DND-41 (cell line): ENCODE measurements at places on chromosomes 6 and 20.

DNA sequence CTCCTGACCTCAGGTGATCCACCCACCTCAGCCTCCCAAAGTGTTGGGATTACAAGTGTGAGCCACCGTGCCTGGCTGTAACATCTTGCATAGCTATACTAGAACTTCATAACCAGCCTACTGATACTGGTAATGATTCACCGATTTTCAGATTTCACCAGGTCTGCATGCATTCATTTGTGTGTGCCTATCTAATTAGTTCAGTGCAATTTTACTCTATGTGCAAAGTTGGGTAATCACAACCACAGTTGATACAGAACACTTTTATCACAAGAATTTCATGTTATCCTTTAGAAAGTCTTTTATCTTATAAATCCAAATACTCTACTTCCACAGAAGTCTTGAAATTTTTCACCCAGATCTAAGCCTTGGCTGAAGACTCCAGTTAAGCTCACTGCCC, 22.2 kb downstream of the FASTKD5 start:
- no peaks in the 10 kb centered on the region for H3K36me3 ChIP-seq
- no peak overlapping the region for H3K27ac ChIP-seq
- no peaks in the 10 kb centered on the region for H3K4me1 ChIP-seq
- DNase-seq, result no peak
- H3K27me3 ChIP-seq, result no peaks in the 10 kb centered on the region

GRCh38 chr6:37987018-37987417, 167.5 kb downstream of the ZFAND3 start:
- no peaks in the 10 kb centered on the region for H3K27me3 ChIP-seq
- no peaks in the 10 kb centered on the region for H3K36me3 ChIP-seq
- no peak for DNase-seq
- H3K4me3 ChIP-seq, result no peak overlapping the region

- DNase-seq, result no peak
- H3K4me1 ChIP-seq, result no peaks in the 10 kb centered on the region
- no peaks in the 10 kb centered on the region for H3K36me3 ChIP-seq
- H3K27me3 ChIP-seq, result no peaks in the 10 kb centered on the region
- H3K4me3 ChIP-seq, result no peak overlapping the region
- no peak overlapping the region for H3K27ac ChIP-seq
Observed at GRCh38 chr6:124888581-124889371, 73.5 kb upstream of the RNF217 start.

DNA sequence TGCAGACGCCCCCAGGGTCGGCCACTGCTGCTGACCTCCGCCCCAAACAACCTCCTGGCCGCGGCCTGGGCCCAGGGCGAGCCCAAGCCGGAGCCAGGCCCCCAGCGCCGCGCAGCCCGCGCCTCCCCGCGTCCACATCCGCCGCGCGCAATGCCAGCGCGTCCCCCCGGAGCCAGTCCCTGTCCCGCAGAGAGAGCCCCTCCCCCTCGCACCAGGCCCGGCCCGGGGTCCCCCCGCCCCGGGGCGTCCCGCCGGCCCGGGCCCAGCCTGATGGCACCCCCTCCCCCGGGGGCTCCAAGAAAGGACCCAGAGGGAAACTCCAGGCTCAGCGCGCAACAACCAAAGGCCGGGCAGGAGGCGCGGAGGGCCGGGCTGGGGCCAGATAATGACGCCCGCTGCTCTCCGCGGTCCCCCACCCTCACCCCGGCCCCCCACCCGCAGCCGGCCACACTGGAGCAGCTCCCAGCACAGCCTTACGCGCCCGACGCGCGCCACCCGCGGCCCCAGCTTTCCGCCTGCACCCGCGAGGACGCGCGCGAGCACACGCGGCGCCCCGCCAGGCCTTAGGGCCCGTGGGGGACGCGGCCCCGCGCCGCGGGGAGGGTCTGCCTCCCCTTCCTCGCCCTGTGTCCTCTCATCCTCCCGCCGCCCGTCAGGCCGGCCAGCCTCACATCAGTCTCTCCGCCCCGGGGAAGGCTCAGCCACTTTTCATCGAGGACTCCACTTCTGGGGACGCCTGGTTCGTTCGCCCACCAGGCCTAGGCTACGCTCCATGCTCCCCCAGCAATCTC, 12.9 kb upstream of the SLC22A7 start:
- H3K36me3 ChIP-seq, result no peaks in the 10 kb centered on the region
- no peaks in the 10 kb centered on the region for H3K4me1 ChIP-seq
- H3K27ac ChIP-seq, result no peak overlapping the region
- peaks cover 7% of the 10 kb centered on the region for H3K27me3 ChIP-seq
- H3K4me3 ChIP-seq, result no peak overlapping the region

GRCh38 chr20:50932691-50933280, 1.5 kb upstream of the ADNP start:
- 0 out of 2 replicates have a peak overlapping the region, but pooled peaks have one; percentile 72 for H3K4me3 ChIP-seq
- DNase-seq, result no peak
- peaks cover 74% of the 10 kb centered on the region for H3K36me3 ChIP-seq
- H3K27ac ChIP-seq, result peak overlapping the region; percentile 99; the same call in 1 of the 2 replicates
- peaks cover 36% of the 10 kb centered on the region for H3K4me1 ChIP-seq

- H3K4me1 ChIP-seq, result no peaks in the 10 kb centered on the region
- H3K27me3 ChIP-seq, result peaks cover 27% of the 10 kb centered on the region
- no peak overlapping the region for H3K4me3 ChIP-seq
- no peaks in the 10 kb centered on the region for H3K36me3 ChIP-seq
- DNase-seq, result no peak
Observed at GRCh38 chr20:1934721-1935573, 39.7 kb downstream of the SIRPA start.

- H3K27me3 ChIP-seq, result no peaks in the 10 kb centered on the region
- no peak overlapping the region for H3K27ac ChIP-seq
- no peak for DNase-seq
- H3K36me3 ChIP-seq, result no peaks in the 10 kb centered on the region
- no peak overlapping the region for H3K4me3 ChIP-seq
- H3K4me1 ChIP-seq, result no peaks in the 10 kb centered on the region
Observed at GRCh38 chr20:35568645-35569044, 26.8 kb downstream of the ERGIC3 start.

DNA sequence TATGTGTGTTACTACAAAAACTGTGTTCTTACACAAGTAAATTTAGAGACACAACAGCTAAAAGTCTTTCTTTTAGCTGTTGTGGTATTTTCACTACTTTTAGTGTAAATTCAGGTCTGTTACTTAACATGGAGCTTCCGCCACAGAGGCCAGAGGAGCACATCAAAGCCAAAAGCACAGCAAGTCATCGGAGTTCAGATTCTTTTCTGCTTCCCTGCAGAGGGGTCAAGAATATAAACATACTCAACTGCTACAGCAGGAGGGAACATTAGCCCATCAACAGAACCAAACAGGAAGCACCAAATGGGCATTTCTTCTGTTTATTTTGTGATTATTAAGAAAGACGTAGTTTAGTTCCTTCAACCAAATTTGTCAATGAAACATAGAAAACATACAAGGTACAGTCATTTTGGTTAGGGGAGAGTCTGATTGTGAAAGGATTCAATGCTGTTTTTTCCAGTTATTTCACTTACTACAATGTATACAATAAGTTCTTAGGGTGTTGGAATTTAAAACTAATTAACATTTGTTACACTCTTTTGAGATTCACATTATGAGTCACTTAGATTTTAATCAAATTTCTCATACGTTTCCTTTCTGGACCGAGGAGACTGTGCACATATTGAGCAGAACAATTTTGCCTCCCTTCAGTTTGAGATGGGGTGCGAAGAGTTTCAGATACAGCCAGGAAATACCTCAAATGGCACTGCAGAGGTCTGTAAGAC, 42.8 kb upstream of the DSE start:
- no peak overlapping the region for H3K4me3 ChIP-seq
- no peaks in the 10 kb centered on the region for H3K27me3 ChIP-seq
- no peak for DNase-seq

DNA sequence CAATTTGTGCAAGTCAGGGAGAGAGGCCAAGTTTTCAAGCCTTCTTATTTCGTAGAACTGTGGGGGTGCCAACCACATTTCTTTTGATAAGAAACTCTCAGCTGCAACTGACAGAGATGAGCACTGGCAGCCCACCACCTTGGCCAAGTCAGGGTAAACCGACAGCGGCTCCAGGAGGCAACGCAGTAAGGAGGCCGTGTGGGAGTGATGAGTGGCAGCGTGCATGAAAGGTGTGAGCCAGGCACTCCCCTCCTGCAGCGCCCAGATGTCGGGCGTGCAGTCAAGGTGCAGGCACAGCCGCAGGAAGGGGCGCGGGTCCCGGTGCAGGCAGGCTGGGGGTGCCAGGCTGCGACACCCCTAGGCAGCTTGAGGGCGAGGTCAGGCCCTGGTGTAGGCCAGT, 49.2 kb upstream of the HDAC2 start:
- H3K27me3 ChIP-seq, result no peaks in the 10 kb centered on the region
- no peak overlapping the region for H3K27ac ChIP-seq
- H3K36me3 ChIP-seq, result no peaks in the 10 kb centered on the region

- no peaks in the 10 kb centered on the region for H3K27me3 ChIP-seq
- H3K4me3 ChIP-seq, result peak overlapping the region; percentile 84
- H3K4me1 ChIP-seq, result peaks cover 46% of the 10 kb centered on the region
Observed at GRCh38 chr20:32820698-32821377, 1.1 kb downstream of the MAPRE1 start.

- H3K27me3 ChIP-seq, result peaks cover 4% of the 10 kb centered on the region
- DNase-seq, result no peak
Observed at GRCh38 chr20:54416770-54417169, 58.6 kb upstream of the DOK5 start.

- no peaks in the 10 kb centered on the region for H3K36me3 ChIP-seq
- H3K27me3 ChIP-seq, result peaks cover 3% of the 10 kb centered on the region
- no peak overlapping the region for H3K27ac ChIP-seq
- H3K4me1 ChIP-seq, result no peaks in the 10 kb centered on the region
- peak; percentile 35 for DNase-seq
Observed at GRCh38 chr20:11676630-11677287, 240.9 kb upstream of the BTBD3 start.

- H3K27me3 ChIP-seq, result peaks cover 40% of the 10 kb centered on the region
- DNase-seq, result no peak
- H3K4me1 ChIP-seq, result no peaks in the 10 kb centered on the region
- no peak overlapping the region for H3K27ac ChIP-seq
- no peak overlapping the region for H3K4me3 ChIP-seq
- H3K36me3 ChIP-seq, result no peaks in the 10 kb centered on the region
Observed at GRCh38 chr20:22464312-22465003, 119.9 kb downstream of the FOXA2 start.

DNA sequence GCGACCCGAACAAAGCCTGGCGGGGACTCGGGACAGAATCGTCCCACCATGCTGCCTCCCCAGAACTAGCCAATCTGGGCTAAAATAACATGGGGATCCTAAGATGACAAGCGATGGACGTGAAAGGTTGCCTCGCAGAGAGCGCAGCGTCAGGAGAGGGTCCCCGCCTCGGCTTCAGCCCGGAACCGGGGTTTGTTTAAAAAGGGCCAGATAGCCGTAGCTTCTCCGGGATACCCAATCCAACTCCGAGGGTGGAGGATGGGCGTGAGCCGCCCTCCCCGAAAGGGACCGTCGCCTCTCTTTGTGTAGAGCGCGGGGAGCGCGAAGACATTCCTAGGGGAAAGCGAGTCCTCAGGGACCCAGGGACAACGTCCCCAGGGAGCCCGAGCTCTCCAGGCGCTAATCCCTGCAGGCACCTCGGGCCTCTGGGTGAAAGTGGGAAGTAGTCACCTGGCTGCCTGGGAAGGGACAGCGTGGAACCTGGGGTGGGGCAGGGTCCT, 643 bp downstream of the CD24 start:
- no peaks in the 10 kb centered on the region for H3K36me3 ChIP-seq
- DNase-seq, result no peak
- peaks cover 4% of the 10 kb centered on the region for H3K27me3 ChIP-seq
- no peak overlapping the region for H3K27ac ChIP-seq
- H3K4me3 ChIP-seq, result no peak overlapping the region

GRCh38 chr6:111718326-111718725, 112.6 kb upstream of the TRAF3IP2 start:
- H3K4me3 ChIP-seq, result no peak overlapping the region
- no peak for DNase-seq
- no peak overlapping the region for H3K27ac ChIP-seq
- no peaks in the 10 kb centered on the region for H3K27me3 ChIP-seq
- H3K4me1 ChIP-seq, result no peaks in the 10 kb centered on the region
- H3K36me3 ChIP-seq, result peaks cover 61% of the 10 kb centered on the region

DNA sequence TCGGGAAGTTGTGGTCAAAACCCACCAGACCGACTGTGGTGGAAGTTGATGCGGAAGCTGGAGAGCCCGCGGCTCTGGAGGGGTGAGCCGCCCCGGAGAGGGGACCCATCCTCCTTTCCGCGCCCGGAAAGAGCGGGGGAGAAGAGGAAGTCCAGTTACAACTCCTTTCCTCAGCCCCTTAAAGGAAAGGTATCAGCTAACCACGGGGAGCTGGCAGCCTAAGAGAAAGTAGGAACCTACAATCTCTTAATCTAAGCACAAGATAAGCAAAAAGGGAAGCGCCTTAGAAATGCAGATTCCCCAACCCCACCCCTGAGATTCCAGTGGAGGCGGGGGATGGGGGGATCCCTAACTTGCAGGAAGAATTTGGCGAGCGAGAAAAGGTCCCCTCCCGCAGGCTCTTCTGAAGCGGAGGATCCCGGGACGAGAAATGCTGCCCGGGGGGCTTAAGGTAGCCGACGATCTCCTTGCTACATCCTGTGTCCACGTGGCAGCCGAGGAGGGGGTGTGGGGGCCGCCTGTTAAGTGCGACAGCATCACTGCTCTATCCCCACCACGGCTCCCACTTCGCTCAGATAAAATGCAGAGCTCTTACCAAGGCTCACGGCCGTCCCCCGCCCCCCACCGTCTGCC, 87.5 kb downstream of the ZFP64 start:
- H3K4me3 ChIP-seq, result no peak overlapping the region
- H3K27me3 ChIP-seq, result no peaks in the 10 kb centered on the region
- H3K27ac ChIP-seq, result peak overlapping the region; percentile 43; the same call in 1 of the 2 replicates
- no peaks in the 10 kb centered on the region for H3K36me3 ChIP-seq
- peaks cover 19% of the 10 kb centered on the region for H3K4me1 ChIP-seq

GRCh38 chr6:41705996-41706835, 29.2 kb downstream of the TFEB start:
- no peak overlapping the region for H3K27ac ChIP-seq
- H3K4me3 ChIP-seq, result no peak overlapping the region
- H3K36me3 ChIP-seq, result no peaks in the 10 kb centered on the region
- peaks cover 25% of the 10 kb centered on the region for H3K4me1 ChIP-seq
- DNase-seq, result no peak

- no peak overlapping the region for H3K4me3 ChIP-seq
- no peaks in the 10 kb centered on the region for H3K27me3 ChIP-seq
- no peaks in the 10 kb centered on the region for H3K36me3 ChIP-seq
- DNase-seq, result no peak
- H3K27ac ChIP-seq, result no peak overlapping the region
- no peaks in the 10 kb centered on the region for H3K4me1 ChIP-seq
Observed at GRCh38 chr20:47754946-47755652, 30.2 kb downstream of the SULF2 start.

GRCh38 chr6:42407379-42407778, 44.3 kb downstream of the TRERF1 start:
- no peaks in the 10 kb centered on the region for H3K27me3 ChIP-seq
- no peaks in the 10 kb centered on the region for H3K4me1 ChIP-seq
- no peak overlapping the region for H3K4me3 ChIP-seq
- no peaks in the 10 kb centered on the region for H3K36me3 ChIP-seq
- DNase-seq, result no peak
- no peak overlapping the region for H3K27ac ChIP-seq

GRCh38 chr6:45437439-45437815, 59.7 kb upstream of the SUPT3H start:
- peaks cover 96% of the 10 kb centered on the region for H3K4me1 ChIP-seq
- peaks cover 38% of the 10 kb centered on the region for H3K36me3 ChIP-seq
- peak overlapping the region; percentile 87 for H3K27ac ChIP-seq
- H3K27me3 ChIP-seq, result no peaks in the 10 kb centered on the region
